ENCODE measurements at places on chromosomes 5 and 9. TPM values are rescaled to one million over a fixed set of nuclear protein-coding genes. Genes with fewer than 3 reads are reported as not detected.
A peak's percentile ranks its signal among the peaks of the same experiment; 100 is the strongest.

Gene FCN2
- total RNA-seq, result not detected

Gene SPATA31C1
- total RNA-seq, result not detected

Gene PCDHB15
- total RNA-seq, result not detected

Gene PTTG1
- 270 TPM for total RNA-seq

Gene MYOZ3
- total RNA-seq, result 0.49 TPM

Gene TNFAIP8
- 141 TPM for total RNA-seq

Gene BAAT
- total RNA-seq, result not detected

- no peaks in the 10 kb centered on the region for H3K36me3 ChIP-seq
- no peak overlapping the region for H3K27ac ChIP-seq
- H3K4me1 ChIP-seq, result peaks cover 14% of the 10 kb centered on the region
- H3K4me3 ChIP-seq, result no peak overlapping the region
Measured at GRCh38 chr5:402615-403359, 40.2 kb upstream of the EXOC3 start.

- no peak for DNase-seq
- no peaks in the 10 kb centered on the region for H3K27me3 ChIP-seq
- peaks cover 12% of the 10 kb centered on the region for H3K36me3 ChIP-seq
- no peaks in the 10 kb centered on the region for H3K4me1 ChIP-seq
Measured at GRCh38 chr9:123093141-123093540, 59.7 kb downstream of the GPR21 start.

- no peak overlapping the region for H3K4me3 ChIP-seq
- peaks cover 38% of the 10 kb centered on the region for H3K36me3 ChIP-seq
Measured at GRCh38 chr5:78858364-78858763, 126.7 kb downstream of the ARSB start.

DNA sequence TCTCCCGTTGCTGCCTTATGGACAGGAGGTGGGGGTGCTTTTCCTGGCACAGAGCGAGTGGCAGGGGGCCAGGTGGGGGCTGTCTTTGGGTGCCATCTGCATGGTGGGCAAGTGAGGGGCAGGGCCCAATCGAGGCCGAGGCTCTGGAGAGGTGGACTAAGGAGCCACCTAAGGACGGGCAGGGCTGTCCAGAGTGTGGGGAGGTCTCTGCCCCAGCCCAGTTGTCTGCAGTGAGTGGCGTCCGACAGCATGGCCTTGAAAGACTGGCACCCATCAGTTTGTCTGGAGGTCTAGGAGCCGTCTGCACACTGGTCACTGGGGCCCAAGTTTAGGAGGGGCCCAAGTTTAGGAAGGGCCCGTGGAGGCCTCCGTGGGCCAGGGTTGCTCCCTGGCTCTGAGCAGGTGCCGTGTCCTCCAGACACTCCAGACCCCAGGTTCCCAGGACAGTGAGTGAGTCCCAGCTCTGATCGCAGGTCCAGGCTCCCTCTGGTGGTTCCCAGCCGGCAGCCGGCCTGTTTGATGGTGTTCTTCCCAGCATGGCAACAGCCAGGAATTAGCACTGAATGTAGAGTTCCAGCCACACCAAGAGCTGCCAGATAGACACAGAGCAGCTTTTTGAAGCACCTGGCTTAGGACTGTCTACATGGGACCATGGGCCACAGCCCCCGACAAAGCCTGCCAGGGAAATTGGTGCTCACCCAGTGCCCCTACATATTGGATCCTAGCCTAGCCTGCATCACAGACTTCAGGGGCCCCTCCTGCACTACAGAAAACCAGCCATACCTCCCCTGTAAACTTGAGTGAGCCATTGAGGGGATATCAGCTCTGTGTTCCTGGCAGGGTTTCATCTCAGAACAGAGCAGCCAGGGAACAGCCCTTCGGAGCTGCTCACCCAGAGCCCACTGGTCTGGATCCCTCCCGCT lies 120.9 kb downstream of the WNK2 start:
- no peaks in the 10 kb centered on the region for H3K27me3 ChIP-seq
- H3K27ac ChIP-seq, result no peak overlapping the region
- DNase-seq, result peak; percentile 44
- H3K4me3 ChIP-seq, result no peak overlapping the region
- H3K4me1 ChIP-seq, result no peaks in the 10 kb centered on the region

GRCh38 chr9:120446671-120447070 lies 133.3 kb downstream of the CDK5RAP2 start:
- peaks cover 7% of the 10 kb centered on the region for H3K4me1 ChIP-seq
- H3K36me3 ChIP-seq, result peaks cover 36% of the 10 kb centered on the region
- no peak for DNase-seq
- no peak overlapping the region for H3K4me3 ChIP-seq
- no peaks in the 10 kb centered on the region for H3K27me3 ChIP-seq

GRCh38 chr5:4258170-4258569 lies 662.5 kb downstream of the IRX1 start:
- no peaks in the 10 kb centered on the region for H3K27me3 ChIP-seq
- no peak overlapping the region for H3K4me3 ChIP-seq
- no peaks in the 10 kb centered on the region for H3K4me1 ChIP-seq
- no peak overlapping the region for H3K27ac ChIP-seq
- no peaks in the 10 kb centered on the region for H3K36me3 ChIP-seq

GRCh38 chr5:171543148-171543815 lies 123.8 kb downstream of the FGF18 start:
- no peak overlapping the region for H3K4me3 ChIP-seq
- H3K27me3 ChIP-seq, result peaks cover 19% of the 10 kb centered on the region
- DNase-seq, result no peak

DNA sequence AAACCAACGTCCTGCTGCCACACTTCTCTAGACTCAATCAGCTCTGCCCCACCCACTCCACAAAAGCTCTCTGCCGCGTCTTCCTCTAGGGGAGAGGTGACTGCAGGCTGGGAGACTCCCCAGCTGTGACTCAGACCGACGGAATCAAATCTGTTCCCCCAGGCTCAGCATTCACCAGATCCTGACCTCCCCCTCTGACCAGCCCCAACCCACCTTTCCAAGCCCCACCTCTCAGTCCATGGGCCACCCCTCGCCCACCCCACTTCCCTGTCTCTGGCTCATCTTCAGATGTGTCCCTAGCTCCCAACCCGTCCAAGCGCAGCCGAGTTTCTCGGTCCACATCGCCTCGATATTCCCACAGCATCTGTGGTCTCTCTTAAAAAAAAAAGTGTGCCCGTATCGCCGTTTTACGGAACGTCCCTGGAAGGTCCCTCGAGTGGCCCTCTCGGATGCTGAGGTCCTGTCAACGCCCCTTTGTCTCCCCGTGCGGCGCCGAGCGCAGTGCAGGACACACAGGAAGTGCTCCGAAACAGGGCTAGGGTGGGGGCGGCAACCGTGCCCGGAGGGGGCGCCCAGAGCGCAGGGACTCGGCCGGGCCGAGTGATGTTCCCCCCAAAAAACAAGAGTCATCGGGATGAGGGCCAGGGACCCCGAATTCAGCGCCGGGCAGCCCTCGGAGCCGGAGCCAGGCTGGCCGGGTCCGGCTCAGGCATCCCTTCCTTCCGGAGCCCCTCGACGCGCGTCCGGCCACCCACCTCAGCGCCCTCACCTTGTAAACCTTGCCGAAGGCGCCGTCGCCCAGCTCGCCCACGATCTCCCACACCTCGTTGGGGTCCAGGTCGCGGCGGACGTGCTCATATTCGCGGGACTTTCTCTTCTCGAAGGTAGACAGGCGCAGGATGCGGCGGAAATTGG lies 649 bp downstream of the STK10 start:
- H3K27me3 ChIP-seq, result no peaks in the 10 kb centered on the region
- peak overlapping the region; percentile 92 for H3K27ac ChIP-seq
- H3K4me3 ChIP-seq, result peak overlapping the region; percentile 91
- peak; percentile 90 for DNase-seq

DNA sequence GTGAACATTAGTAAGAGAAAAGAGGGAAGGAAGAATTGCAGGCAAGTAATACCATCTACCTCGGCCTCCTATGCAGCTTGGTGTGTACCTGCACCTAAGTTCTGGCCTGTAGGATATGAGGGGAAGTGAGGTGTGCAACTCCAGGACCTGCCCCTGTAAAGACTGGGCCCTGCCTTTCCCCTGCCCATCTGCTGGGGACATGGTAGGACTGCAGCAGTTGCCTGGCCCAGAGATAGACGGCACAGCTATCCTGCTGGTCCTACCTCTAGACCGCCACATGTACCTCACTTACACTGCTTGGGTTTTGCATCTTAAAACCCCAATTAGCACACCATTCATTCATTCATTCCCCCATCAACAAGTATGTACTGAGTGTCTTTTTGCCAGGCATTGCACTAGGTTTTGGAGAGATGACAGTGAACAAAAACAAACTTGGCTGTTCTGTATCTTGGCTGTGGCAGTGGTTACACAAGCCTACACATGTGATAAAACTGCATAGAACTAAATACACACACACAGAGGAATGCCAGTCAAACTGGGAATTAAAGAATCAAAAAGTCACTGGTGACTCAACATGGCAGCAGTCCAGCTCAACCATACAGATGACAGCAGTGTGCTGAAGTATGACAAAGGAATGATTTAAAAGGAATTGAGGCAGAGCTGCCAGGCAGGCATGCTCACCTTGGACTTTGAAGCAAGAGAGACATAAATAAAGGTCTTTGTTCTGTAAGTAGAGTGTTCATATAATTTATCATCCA lies 23.3 kb upstream of the MGAT1 start:
- H3K27ac ChIP-seq, result peak overlapping the region; percentile 38
- DNase-seq, result peak; percentile 82
- no peaks in the 10 kb centered on the region for H3K27me3 ChIP-seq
- H3K4me1 ChIP-seq, result peaks cover 40% of the 10 kb centered on the region
- H3K4me3 ChIP-seq, result no peak overlapping the region

DNA sequence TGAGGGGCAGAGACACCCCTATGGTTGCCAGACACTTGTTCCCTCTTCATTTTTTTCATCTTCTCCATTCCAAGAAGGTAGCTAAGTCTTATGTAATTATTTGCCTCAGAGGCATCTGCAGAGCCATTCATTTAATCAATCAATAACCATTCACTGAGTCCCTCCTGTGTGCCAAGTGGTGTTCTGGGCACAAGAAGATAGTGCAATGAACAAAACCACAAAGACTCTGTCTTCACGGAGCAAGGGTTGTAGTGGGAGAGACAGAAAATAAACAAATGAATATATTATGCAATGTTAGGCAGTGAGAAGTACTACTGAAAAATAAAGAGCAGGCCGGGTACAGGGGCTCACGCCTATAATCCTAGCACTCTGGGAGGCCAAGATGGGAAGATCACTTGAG lies 41.4 kb upstream of the CTNNA1 start:
- no peaks in the 10 kb centered on the region for H3K36me3 ChIP-seq
- H3K27me3 ChIP-seq, result peaks cover 35% of the 10 kb centered on the region
- no peaks in the 10 kb centered on the region for H3K4me1 ChIP-seq
- H3K4me3 ChIP-seq, result no peak overlapping the region

DNA sequence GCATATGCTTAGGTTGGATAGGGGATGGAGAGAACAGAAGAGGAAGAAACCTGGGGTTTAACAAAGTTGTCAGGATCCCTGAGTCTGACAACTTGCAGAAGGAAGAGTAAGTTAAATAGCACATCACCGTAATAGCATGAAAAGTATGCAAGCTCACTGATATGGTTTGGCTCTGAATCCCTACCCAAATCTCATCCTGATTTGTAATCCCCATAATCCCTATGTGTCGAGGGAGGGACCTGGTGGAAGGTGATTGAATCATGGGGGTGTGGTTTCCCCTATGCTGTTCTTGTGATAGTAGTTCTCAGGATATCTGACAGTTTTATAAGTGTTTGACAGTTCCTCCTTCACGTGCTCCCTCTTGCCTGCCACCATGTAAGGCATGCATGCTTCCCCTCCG lies 193.3 kb downstream of the PSAT1 start:
- no peaks in the 10 kb centered on the region for H3K36me3 ChIP-seq
- no peaks in the 10 kb centered on the region for H3K4me1 ChIP-seq
- DNase-seq, result no peak
- H3K27me3 ChIP-seq, result peaks cover 13% of the 10 kb centered on the region
- H3K4me3 ChIP-seq, result no peak overlapping the region
- no peak overlapping the region for H3K27ac ChIP-seq

GRCh38 chr9:27162045-27162444 lies 53.0 kb downstream of the TEK start:
- peaks cover 5% of the 10 kb centered on the region for H3K27me3 ChIP-seq
- H3K4me1 ChIP-seq, result no peaks in the 10 kb centered on the region
- H3K36me3 ChIP-seq, result no peaks in the 10 kb centered on the region
- no peak overlapping the region for H3K4me3 ChIP-seq
- no peak for DNase-seq
- no peak overlapping the region for H3K27ac ChIP-seq

DNA sequence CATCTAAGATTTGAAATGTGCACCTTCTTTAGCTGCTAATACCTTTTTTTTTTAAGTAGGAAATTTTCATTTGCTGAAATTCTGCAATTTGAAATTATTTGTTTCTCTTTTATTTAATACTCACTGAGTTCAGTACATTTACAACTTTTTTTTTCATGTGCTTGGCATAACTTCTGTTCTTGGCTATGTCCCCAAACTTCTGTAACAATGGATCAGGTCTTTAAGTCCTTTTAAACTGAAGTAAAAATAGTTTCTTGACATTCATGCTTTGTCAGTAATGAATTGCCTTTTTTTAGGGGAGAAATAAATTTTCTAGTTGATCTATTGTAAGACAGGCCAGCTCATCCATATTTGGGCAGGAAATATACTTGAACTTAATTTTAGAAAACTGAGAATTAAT lies 41.5 kb downstream of the EDIL3 start:
- H3K27ac ChIP-seq, result no peak overlapping the region
- no peaks in the 10 kb centered on the region for H3K27me3 ChIP-seq
- DNase-seq, result no peak
- no peaks in the 10 kb centered on the region for H3K36me3 ChIP-seq

GRCh38 chr9:68947015-68947414 lies 66.9 kb downstream of the PRKACG start:
- no peaks in the 10 kb centered on the region for H3K36me3 ChIP-seq
- no peak for DNase-seq
- H3K4me1 ChIP-seq, result peaks cover 31% of the 10 kb centered on the region
- no peak overlapping the region for H3K27ac ChIP-seq

DNA sequence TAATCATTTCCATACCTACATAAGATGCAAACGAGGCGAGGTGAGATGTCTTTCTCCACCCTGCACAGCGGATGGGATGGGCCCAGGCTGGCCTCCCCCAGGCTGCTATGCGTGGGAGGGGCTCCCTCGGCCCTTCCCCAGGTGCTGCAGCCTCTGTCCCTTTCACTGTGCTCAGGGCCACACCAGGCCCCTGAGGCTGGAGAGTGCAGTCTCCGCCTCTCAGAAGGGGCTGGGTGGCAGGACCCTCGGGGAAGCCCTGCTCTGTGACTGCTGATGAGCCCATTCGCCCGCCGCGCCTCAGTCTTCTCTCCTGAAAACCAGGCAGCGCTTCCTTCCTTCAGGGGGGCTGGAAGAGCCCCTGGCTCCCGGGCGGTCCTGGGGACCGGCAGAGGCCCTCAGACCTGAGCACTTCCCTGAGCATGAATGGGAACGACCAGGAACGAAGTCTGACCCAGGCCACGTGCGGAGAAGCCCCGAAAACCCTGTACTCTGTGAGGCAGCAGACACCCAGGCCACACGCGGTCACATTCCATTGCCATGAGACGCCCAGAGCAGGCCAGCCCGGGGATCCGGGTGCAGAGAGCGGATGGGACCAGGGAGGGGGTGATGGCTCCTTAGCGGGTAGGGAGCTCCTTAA lies 21.9 kb upstream of the NOTCH1 start:
- DNase-seq, result no peak
- no peaks in the 10 kb centered on the region for H3K4me1 ChIP-seq
- no peaks in the 10 kb centered on the region for H3K27me3 ChIP-seq
- no peak overlapping the region for H3K27ac ChIP-seq
- no peak overlapping the region for H3K4me3 ChIP-seq

Data from activated naive CD4-positive, alpha-beta T cell treated with anti-CD3 and anti-CD28 coated beads for 36 hours (primary cell).